ENCODE measurements at places on chromosomes 4 and X.

DNA sequence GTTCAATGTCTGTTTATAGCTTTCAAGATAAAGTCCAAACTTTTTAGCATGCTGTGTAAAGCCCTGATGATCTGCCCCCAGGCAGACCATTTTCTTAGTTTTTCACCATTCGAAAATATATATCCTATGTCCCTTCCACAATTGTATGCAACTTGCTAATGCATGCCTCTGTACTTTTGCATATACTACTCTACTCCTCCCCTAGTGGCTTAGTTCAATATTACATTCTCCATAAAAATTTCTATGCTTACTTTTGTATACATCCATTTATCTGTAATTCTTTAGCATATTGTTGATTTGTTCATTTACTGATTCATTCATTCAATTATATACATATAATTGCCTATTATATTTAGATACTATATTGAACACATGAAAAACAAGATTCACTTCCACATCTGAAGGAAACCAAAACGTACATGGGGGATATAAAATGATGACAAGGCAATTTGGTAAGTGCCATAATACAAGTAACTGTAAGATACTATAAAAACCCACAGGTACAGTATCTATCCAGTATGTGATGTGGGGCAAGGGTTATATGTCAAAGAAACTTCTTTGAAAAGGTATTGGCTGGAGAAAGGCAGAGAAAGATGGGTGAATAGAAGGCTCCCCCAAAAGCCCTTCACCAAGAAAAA is 902.5 kb downstream of the FAM133A start:
- DNase-seq = peak; percentile 4

GRCh38 chr4:23818097-23818885 is 71.6 kb downstream of the PPARGC1A start:
- no peak for DNase-seq

GRCh38 chrX:14997271-14997670 is 124.0 kb downstream of the MOSPD2 start:
- no peak for DNase-seq

GRCh38 chrX:77640702-77641101 is 145.3 kb downstream of the ATRX start:
- no peak for DNase-seq

DNA sequence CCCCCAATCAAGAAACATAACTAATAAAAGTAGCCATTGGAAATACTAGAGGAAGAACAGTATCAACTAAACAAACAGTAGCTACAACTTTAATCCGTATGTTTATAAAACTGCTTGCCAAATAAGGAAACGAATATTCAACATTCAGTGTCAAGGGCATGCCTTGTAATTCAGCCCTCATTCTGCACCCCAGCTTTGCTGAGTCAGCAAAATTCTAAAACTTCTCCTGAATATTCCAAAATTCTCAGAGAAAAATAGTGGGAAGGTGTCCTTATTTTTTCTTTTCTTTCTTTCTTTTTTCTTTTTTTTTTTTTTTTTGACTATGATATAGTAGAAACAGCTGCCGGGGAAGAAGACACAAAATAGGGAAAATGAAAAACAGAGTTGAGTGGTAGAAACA is 344.8 kb upstream of the MAGEC2 start:
- DNase-seq = no peak

DNA sequence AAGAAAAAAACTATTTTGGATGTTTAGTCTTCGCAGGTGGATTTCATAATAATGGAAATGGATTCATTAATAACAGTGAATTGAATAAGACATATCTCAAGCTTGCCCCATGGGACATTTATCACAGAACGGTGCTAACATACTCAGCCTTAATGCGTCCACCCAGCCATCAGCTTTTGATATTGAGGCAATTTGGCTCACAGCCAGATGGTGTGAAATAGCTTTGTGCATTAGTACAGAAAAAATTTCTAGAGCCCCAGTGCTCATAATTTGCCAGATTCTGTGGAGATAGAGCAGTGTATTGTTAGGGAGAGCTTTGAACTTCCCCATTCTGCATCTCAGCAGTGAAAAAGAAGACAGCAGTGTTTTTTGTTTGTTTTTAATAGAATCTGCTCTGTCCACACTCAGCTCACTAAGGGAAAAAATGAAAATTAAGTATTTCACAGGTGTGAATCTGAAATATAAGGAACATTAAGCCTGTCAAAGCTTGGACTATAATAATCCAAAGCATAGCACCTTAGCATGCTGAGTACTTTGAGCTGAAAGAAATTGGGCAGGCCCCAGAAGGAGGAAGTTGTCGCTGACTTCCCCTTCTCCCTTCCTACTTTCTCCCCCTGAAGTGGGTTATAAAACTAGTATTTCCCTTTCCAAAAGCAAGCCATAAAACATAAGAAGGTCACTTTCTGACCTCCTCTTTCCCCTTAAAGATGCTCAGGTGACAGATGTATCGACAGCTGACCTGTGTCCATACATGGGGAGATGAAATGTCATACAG is 295.8 kb downstream of the MAGEB5 start:
- no peak for DNase-seq

- DNase-seq = no peak
These were observed at the start of gene RTL9 for GRCh38 chrX:110358548-110358947. Gene RTL9, plus strand, starts transcription at chrX:110358848. Its CDS starts 91,770 bp downstream, at chrX:110450618.

Data from NCI-H460 (cell line).